Activated CD4-positive, alpha-beta T cell treated with anti-CD3 and anti-CD28 coated beads for 4 hours (primary cell): ENCODE measurements at places on chromosomes 3 and 15.

GRCh38 chr3:14768881-14769280 lies 49.9 kb upstream of the FGD5 start:
- no peak for DNase-seq

- DNase-seq = no peak
Observed at GRCh38 chr3:141945726-141946485, 69.5 kb downstream of the ATP1B3 start.

GRCh38 chr3:185519021-185519420 lies 20.2 kb upstream of the TMEM41A start:
- DNase-seq = no peak

DNA sequence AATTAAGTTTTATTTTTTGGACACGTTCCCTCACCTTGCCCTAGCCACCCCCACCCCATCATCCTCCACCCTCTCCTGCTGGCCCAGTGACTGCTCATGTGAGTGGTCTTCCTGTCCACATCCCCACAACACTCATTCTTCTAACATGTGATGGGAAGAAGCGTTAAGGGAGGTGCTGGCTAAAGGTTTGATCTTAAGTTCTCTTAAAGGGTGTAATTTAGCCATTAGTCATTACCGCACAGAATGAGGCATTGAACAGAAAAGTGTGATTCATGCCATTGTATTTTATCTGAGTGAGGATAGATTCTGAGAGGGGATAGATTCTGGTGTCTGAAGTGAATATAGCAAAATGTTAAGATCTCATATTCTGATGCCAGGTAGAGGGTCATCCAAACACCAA lies 272.9 kb upstream of the TPM1 start:
- no peak for DNase-seq

DNA sequence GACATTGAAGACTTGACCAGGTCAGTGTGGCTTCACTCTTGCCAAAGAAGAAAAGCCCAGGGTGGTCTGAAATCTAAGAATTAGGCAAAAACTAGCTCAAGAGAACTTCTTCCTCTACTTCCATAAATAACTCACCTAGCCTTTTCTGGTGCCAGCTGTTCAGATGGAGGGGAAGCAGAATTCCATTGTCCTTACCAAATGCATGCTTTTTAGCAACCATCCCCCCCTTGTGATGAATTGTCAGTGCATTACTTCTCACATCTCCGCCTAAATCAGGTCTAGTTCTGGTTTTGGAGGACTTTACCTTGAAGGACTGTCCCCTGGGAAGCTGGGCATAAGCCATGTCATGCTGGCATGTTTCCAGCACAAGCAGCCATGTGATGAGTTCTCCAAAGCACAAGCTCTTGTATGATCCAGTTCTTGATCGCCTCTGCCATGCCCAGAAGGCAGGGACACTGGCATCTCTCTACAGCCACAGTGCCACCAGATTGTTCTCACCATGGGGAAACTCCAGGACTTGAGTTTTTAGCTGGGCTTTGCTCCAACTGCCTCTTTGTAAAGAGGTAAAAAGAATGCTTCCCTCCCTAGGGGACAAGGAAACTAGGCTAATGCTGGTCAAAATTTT lies 96.4 kb upstream of the IL12A start:
- no peak for DNase-seq

DNA sequence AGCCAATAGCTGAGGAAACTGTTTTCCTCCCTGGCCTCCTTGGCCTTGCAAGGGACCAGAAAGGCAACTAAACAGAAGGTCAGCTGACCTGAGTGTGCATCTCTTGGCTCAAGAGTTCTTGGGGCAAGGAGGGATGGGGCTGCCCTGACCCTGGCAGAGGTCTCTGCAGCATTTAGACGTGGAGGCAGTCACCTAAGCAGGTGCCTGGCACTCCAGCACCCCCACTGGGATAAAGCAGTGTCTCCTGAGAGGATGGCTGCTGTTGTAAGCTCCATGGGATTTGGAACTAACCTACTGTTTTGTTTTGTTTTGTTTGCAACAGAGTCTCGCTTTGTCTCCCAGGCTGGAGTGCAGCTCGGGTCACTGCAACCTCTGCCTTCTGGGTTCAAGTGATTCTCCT lies 185.2 kb downstream of the TBC1D2B start:
- no peak for DNase-seq

DNA sequence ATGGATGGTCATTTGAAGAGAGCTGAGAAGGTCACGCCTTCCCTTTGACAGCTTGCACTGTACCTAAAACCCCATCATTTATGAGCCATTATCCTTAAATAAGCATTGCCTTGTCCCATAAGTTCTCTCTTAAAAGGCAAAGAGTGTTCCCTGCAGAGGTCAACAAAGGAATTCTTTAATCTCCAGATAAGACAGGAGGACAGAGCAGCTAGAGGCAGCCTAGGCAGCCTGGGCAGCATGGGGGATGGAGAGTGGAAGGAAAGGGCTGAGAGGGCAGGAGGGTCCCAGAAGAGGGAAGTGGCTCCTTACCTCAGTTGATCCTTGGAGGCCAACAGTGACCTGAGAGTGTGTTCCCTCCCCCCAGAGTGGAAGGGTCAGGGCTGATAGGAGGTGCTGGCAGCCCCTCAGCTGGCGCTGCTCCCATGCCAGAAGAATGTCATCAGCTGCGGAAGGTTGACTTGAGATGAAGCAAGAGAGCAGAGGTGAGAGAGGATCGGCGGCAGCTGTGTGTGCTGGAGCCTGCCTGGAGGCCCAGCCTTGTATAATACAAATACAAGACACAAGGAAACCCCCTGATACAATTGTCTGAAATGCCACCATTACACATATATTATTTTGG lies 12.8 kb downstream of the KBTBD13 start:
- no peak for DNase-seq

GRCh38 chr3:65560133-65560532 lies 478.6 kb downstream of the MAGI1 start:
- DNase-seq = no peak

- DNase-seq = no peak
Observed at GRCh38 chr15:25239471-25240345, 199.1 kb downstream of the UBE3A start.

DNA sequence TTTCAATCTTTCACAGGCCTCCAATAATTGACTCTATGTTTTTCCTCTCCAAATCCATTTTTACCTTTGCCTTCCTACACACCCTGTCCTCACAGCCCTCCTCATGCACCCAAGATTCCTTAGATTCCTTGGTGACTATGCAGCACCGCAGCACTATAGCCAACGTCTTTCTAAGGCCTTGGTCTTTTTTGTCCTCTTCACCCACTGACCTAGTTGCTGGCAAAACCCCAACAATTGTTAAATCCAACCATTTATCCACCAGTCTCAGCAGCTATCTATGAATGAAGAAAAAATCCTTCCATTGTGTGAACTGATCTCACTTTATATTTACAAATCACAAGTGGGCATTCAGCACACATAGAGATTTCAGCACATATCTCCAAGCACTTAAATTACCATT lies 203.9 kb downstream of the VGLL3 start:
- DNase-seq = no peak

GRCh38 chr15:27545494-27546255 lies 553.4 kb downstream of the OCA2 start:
- DNase-seq = no peak

DNA sequence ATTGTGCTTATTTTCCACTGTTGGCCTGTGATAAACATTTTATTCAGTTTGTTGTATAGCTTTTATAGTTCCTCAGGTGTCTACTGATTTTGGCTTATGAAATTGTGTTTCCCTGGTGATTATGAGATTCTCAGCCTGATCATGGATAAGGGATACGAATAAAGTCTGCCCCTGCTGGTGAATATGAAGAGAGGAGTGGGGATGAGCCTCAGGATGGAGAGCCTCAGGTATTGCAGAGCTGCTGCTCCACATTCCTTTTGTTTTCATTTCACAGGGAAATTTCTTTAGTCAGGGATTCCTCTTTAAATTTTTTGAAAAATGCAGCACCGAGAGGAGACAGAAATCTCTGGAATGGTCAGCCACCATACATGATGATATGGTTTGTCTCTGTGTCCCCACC lies 14.7 kb upstream of the RAB6B start:
- no peak for DNase-seq

- DNase-seq = no peak
Observed at GRCh38 chr3:64141476-64141875, 83.8 kb downstream of the PRICKLE2 start.

DNA sequence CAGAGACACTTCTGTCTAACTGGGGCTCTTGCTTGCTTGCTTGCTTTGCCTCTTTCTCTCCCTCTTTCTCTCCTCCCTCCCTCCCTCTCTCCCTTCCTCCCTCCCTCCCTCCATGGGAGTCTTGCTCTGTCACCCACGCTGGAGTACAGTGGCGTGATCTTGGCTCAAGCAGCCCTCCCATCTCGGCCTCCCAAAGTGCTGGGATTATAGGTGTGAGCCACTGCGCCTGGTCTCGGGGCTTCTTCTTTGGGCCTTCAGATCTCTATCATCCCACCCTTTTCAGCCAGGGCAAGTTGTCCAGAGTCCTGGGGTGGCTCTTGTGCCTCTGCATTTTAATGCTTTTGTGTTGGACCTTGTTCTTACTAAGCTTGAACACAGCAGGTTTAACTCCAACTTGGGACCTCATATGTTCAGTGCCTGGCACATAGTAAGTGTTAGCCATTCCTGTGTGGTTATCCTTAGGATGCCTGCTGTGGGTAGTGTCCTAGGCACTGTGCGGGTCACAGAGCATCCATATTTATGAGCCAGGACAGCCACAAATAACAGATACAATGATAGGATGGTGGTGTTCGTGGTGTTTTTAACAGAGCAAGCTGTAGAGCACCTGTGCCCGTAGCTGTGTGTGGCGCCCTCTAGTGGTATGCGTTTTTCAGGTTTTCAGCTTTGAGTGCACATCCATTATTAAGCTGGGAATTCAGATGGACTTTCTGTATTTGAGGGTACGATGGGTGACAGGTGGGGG lies 75.1 kb downstream of the CCK start:
- peak; percentile 63 for DNase-seq

GRCh38 chr15:69342460-69343076 lies 43.9 kb downstream of the PAQR5 start:
- no peak for DNase-seq

DNA sequence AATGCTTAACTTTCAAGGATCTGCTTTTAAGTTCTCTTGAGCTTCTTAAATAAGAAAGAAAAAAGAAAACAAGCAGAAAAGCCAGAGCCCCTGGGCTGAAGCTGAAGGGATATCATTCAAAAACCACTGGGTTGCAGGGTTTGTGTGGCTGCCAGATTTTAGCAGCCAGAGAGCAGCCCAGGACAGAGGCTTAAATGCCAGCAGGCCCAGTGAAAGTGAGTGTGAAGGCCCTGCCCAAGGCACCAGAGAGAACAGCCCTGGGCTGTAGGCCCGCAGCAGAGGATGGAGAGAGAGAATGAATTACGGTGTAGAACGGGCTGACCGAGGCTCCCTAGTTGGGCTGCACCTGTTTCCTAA lies 106.3 kb upstream of the BOC start:
- no peak for DNase-seq

GRCh38 chr3:119582178-119582577 lies 2.9 kb downstream of the ADPRH start:
- DNase-seq = peak; percentile 26

- no peak for DNase-seq
Observed at GRCh38 chr3:127783166-127783565, 39.1 kb downstream of the MGLL start.
